CD4-positive, alpha-beta T cell treated with Interleukin-6 for 4 hours (primary cell): ENCODE measurements at places on chromosomes 7 and 10.

DNA sequence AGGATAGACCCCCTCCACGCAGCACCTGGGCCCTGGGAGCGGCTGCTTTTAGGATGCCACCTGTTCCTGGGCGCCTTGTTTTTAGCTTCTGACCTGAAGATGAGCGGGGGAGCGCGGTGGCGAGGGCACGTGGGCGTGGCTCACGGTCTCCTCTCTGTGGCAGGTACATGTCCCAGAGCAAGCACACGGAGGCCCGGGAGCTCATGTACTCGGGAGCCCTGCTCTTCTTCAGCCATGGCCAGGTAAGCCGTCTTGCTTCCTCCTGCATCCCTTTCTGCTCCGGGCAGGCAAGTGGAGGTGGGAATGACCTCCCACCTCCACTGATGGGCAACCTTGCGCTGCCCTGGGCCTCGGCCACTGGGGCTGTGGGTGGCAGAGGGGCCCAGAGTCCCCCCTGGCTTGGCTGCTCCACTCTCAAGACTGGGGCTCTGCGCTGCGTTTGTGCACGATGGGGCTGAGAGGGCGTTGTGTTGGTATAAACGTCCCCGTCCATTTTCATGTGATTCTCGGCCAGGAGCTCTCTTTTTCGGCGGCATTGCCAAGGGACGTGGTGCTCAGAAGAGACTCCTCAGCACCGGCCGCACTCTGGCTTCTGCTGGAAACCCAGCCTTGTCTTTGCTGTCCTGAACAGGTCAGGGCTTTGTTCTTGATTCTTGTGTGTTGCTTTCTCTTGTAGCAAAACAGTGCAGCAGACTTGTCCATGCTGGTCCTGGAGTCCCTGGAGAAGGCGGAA is 9.7 kb downstream of the GET4 start:
- no peak for DNase-seq

DNA sequence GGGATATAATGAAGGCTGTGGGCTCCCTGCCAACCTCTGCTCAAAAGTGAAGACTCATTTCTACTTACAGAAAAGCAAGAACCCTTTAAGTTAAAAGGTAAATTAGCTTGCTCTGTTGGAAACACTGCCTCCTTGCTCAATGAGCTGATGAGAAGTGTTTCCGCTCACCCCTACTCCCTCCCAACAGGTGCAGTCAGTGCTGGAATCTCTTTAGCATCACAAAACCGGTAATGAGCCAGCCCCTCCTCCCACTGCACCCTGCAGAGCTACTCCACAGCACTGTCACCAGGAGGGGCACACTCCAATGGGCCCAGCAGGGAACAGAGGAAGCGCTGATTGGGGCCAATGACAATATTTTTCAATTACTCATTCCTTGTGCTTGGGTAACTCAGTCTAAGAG is 262.5 kb downstream of the TCERG1L start:
- no peak for DNase-seq

DNA sequence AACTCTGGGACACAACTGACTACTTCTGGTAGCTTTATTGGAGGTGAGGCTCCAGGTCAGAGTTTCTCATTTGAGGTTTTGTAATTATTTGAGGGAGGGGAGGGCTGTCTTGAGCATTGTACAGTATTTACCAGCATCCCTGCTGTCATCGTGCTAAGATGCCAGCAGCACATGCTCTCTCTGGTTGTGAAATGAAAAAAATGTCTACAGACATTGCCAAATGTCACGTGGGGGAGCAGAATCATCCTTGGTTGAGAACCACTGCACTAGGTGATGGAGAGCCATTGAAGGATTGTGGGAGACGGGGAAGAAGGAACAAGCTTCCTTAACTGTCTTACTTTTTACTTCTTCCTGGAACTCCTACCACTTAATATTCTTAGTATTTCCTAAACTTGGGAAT is 5.0 kb downstream of the SEPTIN7 start:
- DNase-seq = no peak

GRCh38 chr10:125029584-125030242 is 87.8 kb downstream of the ZRANB1 start:
- no peak for DNase-seq

DNA sequence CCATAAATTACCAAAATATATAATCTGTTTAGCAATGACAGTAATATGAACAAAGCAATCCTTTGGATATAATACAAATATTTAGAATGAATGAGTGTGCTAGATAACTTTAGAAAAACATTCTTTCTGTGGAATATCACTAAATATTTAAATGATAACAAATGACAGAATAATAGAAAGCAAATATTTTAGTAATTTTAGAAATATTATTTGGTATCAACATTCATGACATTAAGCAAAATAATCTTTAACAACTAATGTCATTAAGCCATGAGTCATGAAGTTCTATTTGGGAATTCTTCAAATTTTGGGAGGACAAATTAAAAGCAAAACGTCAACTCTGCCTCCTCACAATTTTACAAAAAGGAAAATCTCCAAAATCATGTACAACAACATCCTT is 844.8 kb upstream of the LRRN3 start:
- no peak for DNase-seq

GRCh38 chr10:85665681-85666080 is 700.9 kb downstream of the GRID1 start:
- no peak for DNase-seq

DNA sequence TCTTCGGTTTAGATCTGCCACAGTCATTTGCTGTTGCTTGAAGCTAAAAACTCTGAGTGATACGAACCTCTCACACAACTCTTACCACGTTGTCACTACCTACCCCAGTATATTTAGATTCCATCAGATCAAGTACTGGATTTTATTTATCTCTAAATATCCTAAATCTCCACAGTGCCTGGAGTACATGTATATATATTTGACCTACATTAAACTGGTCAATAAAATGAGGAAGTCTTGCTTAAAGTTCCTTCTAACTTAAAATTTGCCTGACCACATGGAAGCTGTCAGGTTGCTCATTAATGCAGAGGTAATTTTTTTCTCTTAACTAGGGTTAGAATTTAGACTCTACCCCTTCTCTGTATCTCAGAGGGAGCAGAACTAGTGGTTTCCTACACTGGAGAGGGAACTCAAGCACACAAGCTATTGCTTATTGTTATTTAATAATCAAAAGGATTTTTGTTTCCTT is 3.1 kb upstream of the MACC1 start:
- DNase-seq = no peak

GRCh38 chr7:122018032-122018431 is 126.0 kb downstream of the AASS start:
- DNase-seq = no peak

GRCh38 chr7:45574669-45575500 is 717 bp downstream of the ADCY1 start:
- DNase-seq = no peak

GRCh38 chr7:151086802-151087244 is 548 bp downstream of the AGAP3 start:
- peak; percentile 44 for DNase-seq

GRCh38 chr7:99143853-99144672 is at the start of gene SMURF1:
Gene SMURF1, minus strand, starts transcription at chr7:99144108. Its CDS starts 328 bp downstream, at chr7:99143780.
- DNase-seq = peak; percentile 80

DNA sequence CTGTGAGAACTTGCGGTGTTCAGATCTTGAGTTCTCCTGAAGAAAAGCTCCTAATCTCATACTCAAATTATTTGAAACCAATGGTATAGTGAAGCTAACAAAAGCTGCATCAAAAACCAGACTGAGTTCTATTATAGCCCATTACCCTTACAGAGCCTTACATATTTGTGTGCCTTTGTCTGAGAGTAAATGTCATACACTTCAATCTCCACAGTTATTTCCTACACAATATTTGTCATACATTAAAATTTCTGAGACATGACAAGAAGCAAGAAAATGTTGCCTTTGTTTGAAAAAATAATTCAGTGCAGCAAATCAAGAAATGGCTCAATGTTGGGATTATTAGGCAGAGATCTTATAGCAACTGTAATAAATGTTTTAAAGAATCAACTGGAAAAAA is 776.1 kb upstream of the MBL2 start:
- DNase-seq = no peak

GRCh38 chr10:132064771-132065437 is 842 bp upstream of the JAKMIP3 start:
- DNase-seq = no peak

DNA sequence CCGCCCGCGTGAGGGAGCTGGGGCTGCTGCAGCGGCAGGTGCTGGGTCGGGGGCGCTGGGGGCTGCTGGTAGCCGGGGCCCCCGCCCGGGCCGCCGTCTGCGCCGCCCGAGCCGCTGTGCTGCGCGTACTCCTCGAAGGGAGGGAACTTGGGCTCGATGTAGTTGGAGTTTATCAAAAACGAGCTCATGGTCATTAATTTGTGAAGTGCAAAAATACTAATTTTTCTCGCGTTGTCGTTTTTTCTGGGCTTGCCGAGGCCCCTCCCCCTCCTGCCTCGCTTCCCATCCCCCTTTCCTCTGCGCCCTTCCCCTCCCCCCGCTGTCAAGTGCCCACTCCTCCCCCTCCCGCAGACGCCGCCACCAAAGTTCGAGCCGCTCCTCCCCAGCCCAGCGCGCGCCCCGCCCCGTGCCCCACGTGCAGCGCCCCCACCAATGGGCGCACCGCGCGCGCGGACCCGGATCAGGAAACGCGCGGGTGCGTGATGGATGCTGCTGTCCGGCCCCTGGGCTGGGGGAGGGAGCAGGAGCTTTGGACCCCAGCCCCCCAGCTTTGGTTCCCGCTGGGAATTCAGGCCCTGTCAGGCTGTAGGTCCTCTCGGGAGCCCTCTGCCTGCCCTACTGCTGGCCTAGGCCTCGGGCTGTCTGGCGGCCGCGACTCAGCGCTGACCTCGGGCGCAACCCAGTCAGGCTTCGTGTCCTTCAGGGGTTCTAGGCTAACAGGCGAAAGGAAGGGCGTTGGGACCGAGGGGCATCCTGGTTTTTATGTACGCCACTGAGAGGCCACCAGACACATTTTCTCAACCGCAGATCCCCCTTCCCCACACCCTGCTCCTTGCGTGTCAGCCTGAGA is at the start of gene HOXA4:
Gene HOXA4 (minus strand): TSS at position 218 of the 850 bp plus-strand sequence. CDS start 24 bp downstream, at position 194.
- peak; percentile 85 for DNase-seq

DNA sequence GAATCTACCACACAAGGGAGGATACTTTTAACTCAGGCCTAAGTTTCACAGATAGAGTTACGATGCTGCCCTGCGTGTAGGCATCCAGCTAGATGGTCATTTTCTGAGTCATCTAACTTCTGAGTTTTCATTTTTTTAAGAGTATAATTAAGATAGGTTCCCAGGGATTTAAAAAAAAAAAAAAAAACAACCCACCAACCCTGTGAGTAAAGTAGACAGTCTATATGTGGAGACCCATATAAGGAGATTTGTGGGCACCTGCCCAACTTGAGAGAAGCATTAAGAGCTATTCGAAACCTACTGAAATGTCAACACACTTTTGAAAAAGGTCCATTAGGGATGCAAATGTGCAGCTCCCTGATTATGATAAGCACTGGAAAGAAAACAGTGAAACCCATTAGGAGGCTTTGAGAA is 257.3 kb downstream of the TRIL start:
- DNase-seq = no peak

DNA sequence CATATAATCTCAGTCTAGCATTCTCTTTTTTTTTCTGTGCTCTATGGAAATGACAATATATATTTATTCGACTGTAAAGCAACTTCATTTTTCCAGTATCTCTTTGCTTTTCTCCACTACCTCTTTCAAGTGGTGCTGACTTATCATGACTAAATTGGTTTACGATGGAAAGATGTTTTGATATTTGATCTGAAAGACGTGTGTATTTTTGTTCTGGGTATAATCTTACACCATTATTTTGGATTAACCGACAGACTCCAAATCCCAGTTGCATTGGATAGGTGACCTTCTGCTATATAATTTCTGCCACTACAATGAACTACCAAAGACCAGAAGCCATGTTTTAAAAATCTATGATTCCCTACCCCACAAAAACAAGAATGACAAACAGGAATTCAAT is 380.5 kb upstream of the NFE2L3 start:
- DNase-seq = no peak

DNA sequence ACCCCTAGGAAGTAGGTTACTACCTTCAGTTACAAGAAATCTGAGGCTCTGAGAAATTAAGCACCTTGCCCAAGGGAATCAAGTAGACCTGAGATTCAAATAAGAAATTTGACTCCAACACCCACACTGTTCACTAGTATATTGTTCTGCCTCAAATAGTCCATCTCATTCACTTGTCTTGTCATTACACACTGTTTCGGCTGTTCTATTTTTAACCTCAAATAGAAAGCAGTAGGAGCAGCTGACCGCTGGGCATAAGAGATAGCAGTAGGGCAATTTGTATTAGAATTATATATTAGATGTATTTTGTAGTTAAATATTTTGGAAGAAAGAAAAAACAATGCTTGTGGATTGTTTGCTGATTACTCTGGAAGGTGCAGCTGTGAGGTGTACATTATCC is 185.1 kb downstream of the INHBA start:
- DNase-seq = no peak

DNA sequence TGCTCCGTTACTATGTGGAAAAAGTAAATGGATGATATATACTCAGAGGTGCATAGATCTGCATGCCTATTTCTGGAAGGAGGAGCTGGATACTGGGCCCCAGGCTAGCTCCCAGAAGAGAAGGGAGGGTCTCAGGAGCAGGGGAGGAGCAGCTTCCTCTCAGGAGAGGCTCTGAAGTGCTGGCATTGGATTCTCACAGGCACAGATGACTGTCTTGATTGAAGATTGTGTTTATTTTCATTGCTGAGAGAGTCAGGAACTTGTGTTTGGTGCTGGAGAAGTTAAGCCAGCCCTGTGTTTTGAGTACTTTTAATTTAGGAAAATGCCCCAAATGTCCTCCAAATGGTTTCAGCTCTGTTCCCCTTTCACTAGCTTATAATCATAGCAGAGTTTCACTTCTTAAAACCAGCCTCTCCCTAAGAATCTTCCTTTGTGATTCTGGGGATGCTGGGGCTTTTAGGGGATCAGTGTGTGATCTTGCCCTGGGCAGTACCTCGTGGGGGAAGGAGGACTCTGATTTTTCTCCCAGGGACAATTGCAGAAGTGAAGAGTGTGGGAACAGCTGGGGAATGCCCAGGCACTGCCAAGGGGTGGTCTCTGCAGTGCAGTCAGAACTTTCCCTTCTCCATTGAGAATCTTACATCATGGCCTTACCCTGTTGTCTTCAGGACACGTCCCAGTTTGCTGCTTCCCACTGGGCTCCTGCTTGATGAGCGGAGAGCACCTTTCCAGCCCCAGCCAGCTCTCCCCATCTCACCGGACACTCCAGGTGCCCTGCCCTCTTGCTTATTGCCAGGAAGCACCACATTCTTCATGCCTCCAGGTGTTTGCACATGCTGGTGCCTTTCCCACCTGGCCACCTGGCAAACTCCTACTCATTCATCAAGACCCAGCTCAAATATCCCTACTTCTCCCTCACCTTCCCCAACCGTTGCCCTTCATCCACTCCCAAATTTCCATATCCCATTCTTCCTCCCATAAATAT is 102.8 kb downstream of the ARHGAP22 start:
- no peak for DNase-seq

DNA sequence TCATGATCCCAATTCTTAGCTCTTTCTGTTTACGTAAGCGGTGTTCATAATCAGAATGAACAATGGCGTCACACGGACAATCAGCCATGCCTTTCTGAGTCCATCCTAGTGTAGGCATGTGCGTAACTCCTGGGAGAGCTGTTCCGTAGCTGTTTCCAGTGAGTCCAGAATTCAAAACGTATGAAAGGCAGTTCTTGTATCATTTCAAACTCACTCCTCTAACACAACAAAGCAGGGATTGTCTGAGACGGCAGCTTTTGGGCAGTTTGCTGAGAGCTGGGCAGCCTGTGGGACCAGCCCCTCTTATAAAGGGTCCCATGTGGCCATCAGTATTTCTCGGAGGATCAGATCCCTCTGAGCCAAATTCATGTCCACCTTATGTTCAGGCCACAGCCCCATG is 43.4 kb downstream of the PSPH start:
- DNase-seq = no peak
